ENCODE measurements at places on chromosomes 12 and 14.

GRCh38 chr14:88013750-88014349 lies 8.9 kb downstream of the GPR65 start:
- DNase-seq: peak; percentile 57

DNA sequence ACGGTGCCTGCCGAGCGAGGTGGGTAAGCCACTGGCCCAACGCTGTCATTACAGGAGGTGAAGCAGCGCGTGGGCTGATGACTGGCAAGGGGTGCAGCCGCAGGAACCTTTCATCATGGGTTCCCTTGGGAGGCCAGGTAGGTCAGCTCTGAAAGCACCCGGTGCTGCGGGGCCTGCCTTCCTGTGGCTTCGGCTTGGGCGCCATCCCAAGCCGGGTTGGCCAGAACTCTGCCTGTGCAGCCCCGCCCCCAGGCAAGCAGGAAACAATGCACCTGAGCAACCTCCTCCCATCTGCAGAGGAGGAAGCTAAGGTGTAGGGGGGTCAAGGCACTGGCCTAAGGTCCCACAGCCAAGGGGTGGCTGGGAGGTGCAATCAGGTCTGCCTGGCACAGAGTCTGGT lies 20.0 kb upstream of the HHIPL1 start:
- no peak for DNase-seq

GRCh38 chr12:27279826-27280225 lies 35.7 kb downstream of the STK38L start:
- no peak for DNase-seq

GRCh38 chr12:112367965-112368364 lies 14.3 kb downstream of the HECTD4 start:
- no peak for DNase-seq

Data from NCI-H2081 (cell line).